ENCODE measurements at places on chromosomes 3 and 15.
A peak's percentile ranks its signal among the peaks of the same experiment; 100 is the strongest.

GRCh38 chr3:150844484-150844883, 60.8 kb downstream of the MINDY4B start:
- no peak for DNase-seq

DNA sequence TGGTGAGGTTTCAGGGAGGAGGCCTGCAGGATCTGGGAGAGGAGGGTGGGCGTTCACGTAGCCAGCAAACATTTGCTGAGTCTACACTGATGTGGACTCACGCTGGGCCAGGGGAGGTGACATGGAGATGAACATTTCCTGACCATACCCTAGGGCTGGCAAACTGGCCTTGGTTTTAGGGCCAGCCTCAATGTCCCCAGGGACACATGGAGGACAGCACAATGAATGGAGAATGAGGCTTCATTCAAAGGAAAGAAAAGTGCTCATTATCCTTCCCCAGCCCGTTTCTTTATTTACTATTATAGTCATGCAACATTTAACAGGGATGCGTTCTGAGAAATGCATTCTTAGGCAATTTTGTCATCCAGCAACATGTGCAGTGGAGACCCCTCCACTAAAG, 26.8 kb downstream of the ACAN start:
- no peak for DNase-seq

DNA sequence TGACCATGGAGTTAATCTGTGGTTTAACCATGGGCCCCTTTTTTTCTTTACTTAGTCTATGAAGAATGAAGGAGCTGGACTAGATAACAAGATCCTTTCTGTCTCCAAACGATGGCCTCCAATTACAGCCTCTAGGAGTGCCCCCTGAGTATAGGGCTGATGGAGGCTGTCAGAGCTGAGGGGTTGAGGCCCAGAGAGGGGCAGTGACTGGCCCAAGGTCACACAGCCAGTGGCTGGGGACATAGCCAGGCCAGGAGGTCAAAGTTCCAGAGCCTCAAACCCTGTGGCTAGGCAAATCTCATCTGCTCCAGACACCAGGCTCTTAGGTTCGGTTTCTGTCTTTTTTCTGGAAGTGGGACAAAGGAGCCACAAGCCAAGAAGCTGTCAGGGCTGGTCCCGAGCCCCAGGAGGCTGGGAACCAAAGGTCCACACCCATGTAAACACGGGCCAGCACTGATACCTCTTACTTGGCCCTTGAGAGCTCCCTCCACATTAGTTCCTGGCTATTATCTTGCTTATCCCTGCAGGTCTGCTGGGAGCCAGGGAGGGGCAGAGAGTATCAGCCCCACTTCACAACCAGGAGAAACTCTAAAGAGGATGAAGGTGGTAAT, 10.3 kb downstream of the RHOV start:
- no peak for DNase-seq

DNA sequence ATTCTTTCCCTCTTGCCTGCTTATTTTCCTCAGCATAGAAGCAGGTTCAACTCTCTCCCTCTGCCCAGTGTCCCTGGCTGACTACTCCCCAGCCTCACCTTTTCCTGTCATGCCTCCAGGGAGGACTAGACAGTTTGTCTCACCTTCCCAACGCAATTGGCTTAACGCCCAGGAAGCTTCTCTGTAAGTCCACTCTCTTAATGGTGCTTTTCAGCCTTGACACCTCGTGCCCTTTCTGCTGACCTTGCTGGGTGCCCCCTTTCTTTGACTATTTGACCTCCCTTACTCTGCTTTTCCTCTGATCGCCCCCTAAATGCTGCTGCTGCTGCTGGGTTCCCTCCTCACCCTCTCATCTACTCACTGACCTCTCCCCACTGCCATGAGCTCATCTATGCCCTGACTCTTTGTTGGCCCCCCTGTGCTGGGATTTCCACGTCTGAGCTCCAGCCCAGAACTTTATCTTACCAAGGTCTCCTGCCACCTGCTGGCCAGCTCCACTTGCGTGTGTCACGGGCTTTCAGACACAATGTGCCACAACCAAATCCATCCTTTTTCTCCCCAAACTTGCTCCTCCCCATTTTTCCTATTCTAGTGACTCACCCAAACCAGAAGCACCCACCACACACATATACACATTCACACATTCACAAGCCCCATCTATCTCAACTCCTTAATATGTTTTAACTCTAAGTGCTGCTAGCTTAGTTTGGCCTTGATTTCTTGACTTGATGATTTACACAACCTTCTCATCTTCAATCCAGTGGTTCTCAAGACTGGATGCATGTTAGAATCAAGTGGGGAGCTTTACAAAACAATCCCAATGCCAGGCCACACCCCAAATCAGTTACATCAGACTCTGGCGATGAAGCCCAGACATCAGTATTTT, 16.6 kb downstream of the EPB42 start:
- DNase-seq, result peak; percentile 39

DNA sequence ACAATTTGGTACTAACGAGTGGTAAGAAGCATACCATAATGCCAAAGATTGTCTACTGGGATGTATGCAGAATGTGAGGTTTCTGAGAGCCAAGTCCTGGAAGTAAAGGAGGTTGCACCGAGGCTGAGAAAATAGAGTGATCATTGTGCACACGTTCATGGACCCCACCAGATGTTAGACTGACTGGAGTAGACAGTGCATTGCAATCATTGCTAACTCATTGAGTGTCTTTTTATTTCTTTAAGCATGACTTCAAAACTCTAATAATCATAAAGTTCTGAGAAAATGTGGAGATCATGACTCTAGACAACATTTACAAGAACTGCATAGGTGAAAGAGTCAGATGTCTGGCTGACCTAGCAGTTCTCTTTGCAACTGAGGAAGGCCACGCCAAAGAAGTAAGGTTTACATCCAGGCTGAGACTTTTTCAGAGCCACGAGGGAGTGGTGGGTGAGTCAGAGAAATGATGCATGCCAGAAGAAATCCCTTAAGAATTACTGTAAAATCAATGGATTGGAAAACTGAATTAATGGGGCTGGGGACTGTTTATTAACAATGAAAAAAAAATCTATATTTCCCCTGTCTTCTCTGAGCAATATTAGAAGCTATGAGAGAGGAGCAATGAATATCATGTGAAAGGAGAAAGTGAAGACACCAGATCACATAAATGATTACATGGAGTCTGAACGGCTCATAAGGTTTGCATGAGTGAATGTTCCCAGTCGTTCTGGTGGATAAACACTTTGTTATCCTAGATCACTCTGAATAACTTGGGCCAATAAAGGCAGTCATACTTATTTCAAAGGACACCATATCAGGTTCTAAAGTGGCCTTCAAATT, 76.0 kb upstream of the SLC25A26 start:
- DNase-seq, result no peak

DNA sequence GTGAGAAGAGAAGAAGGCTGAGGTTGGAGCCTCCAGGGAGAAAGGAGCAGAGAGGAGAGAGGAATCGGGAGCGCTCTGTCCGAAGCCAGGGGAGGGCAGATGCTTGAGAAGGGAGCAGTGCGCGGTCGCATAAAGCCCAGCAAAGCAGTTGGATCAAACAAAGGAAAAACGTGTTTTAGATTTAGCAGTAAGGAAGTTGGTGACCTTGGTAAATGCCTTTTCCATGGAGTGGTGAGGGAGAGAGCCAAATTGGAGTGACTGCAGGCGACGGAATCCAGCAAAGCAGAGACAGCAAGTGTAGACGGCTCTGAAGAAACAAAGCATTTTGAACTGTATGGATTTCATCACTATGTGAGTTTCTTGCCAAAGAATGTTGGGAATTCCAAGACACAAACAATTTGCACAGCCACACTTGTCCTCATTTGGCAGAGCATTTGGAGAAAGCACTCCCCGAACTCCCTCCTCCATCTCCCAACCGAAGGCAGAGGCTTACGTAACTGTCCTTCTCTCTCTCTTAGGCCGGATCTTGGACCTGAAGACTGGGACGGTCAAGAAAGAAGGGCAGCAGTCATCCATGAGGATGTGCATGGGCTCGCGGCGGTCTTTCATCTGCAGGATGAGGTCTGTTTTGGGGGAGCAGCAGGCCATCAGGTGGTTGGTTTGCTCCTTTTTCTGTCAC, 103.6 kb downstream of the ARNT2 start:
- no peak for DNase-seq

DNA sequence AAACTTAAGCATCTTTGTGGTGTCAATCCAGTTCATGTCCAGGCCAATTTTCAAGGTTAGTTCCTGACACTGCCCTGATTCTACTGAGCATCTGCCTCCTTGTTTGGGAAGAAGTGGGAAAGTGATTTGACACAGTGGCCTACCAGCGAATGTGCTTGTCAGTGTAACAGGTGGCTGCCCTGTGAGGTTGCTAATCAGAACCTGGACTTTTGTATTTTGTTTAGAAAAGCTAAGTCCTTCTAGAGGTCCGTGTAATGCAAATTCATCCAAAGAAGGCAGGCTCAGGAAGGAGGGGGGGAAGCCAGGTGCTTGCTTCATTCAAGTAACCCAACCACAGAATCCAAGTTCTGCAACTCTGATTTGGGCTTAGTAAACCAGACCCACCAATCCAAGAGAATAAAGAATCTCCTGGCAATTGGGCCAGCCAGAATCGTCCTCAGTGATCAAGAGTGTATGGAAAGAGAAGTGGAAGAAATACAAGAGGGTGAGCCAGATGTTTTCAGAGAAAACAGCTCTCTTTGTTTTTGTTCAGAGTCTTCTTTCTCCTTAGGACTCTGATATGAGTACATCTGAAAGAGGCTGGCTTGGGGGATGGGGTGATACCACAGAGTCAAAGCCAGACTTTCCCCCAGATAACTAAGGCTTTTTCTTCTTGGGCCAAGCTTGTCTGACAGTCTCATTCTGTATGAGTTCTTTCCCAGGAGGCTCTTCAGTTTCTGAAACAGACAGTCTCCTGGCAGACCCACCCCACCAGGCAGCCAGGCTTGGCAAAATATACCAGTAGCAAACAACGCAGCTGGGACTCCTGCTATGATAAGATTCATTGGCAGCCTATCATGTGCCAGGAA, 508.9 kb upstream of the TBL1XR1 start:
- no peak for DNase-seq

DNA sequence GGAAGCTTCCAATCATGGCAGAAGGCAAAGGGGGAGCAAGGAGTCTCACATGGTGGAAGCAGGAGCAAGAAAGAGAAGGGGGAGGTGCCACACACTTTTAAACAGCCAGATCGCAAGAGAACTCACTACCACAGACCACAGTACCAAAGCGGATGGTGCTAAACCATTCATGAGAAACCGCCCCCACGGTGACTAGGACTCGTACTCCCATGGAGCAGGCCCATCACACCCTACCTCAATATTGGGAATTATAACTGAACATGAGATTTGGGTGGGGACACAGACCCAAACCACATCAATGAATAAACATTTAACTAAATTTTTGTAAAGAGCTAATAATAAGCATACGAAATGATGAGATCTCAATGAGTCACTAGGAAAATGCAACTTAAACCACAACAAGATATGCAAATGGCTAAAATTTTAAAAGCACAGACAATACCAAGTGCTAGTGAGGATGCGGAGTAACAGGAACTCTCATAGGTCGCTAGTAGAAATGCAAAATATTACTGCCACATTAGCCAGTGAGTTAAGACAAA, 10.0 kb downstream of the MRPS25 start:
- DNase-seq, result peak; percentile 41

DNA sequence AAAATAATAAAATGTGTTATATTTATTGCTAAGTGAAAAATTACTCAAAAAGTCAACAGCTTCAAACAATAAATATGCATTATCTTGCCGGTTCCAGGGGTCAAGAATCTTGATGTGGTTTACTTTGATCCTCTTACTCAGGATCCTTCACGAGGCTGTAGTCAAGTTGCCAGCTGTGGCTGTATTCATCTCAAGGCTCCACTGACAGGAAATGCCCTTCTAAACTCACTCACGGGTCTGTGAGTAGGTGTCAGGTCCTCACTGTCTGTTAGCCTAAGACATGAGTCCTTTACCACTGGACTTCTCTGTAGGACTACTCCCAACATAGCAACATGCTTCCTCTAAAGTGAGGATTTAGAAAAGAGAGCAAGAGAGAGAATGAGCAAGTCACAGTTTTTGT, 983.0 kb downstream of the SI start:
- no peak for DNase-seq

- no peak for DNase-seq
Observed at GRCh38 chr3:149411583-149411982, 34.1 kb upstream of the TM4SF1 start.

DNA sequence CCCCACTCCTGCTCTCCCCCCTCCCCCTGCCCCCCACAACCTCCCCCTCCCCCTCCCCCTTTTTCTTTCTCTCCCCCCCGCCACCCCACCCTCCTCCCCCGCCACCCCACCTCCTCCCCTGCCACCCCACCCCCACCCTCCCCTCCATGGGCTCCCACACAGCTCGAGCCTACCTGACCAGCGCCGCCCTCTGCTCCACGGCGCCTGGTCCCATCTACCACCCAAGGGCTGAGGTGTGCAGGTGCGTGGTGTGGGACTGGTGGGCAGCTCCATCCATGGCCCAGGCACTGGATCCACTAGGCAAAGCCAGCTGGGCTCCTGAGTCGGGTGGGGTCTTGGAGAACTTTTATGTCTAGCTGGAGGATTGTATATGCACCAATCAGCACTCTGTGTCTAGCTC, 68.3 kb upstream of the KCNAB1 start:
- DNase-seq, result no peak

GRCh38 chr15:61064651-61065050, 164.5 kb downstream of the RORA start:
- no peak for DNase-seq

GRCh38 chr15:100602823-100603393, 519 bp downstream of the ASB7 start:
- peak; percentile 19 for DNase-seq

GRCh38 chr3:42035816-42036482, 55.2 kb upstream of the TRAK1 start:
- no peak for DNase-seq

DNA sequence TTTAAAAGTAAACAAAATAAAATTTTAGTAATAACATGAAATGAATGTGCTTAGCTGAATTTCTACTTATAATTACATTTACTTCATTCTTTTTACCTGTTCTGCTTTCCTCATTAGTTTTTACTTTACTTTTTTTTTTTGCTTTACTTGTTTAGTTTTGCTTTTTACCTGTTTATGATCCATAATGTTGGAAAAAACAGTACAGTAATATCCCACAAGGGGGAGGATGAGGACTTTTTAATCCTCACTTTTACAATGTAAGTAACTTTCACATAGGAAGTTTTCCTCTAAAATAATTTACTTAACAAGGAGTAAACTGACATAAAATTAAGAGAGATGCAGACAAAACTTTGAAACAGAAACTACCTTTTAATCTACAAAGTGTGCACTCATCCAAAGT, 268.7 kb downstream of the TBC1D5 start:
- DNase-seq, result no peak

- DNase-seq, result no peak
Observed at GRCh38 chr3:97658668-97659285, 105.8 kb upstream of the ARL6 start.

GRCh38 chr3:152127058-152127457, 141.7 kb upstream of the MBNL1 start:
- DNase-seq, result no peak

- no peak for DNase-seq
Observed at GRCh38 chr3:35562141-35562540, 77.2 kb upstream of the ARPP21 start.

Measured in activated gamma-delta T cell treated with Interleukin-2 at 50 U/mL for 16 hours (primary cell).